NCI-H69 (cell line): ENCODE measurements at places on chromosomes 16 and 17.

DNA sequence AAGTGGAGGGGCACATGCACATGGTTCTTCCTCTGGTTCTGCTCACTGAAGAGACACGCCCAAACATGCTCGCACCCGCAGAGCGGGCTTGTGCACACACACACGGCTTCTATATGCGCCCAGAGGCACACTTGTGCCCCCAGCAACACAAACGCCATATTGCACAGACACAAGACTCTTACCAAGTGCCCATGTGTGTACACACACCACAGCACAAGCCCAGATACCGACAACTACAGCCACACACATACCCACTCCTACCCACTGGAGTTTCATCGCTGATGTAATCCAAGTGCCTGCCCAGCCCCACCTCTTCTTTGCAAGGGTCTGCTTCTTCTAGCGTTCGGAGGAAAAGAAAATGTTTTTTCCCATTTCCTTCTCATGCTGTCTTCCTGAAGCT is 6.5 kb upstream of the PRR29 start:
- DNase-seq: no peak

GRCh38 chr16:85618521-85618920 is 5.4 kb downstream of the GSE1 start:
- no peak for DNase-seq

GRCh38 chr16:86515413-86515776 is 5.1 kb downstream of the FOXF1 start:
- no peak for DNase-seq

DNA sequence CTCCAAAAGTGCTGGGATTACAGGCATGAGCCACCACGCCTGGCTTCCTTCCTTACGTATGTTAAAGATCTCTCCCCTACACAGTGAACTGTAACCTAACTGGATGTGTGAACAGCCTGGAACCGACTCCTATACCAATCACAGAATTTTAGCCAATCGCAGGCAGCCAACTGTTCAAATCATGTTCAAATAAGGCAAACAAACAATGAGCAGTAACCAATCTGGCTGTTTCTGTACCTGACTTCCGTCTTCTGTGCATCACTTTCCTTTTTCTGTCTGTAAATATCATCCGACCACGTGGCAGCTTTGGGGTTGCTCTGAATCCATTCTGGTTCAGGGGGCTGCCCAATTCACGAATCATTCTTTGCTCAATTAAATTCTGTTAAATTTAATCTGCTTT is 27.5 kb downstream of the TEKT5 start:
- DNase-seq: no peak

- DNase-seq: no peak
Observed at GRCh38 chr17:63335831-63336230, 110.3 kb downstream of the CYB561 start.

DNA sequence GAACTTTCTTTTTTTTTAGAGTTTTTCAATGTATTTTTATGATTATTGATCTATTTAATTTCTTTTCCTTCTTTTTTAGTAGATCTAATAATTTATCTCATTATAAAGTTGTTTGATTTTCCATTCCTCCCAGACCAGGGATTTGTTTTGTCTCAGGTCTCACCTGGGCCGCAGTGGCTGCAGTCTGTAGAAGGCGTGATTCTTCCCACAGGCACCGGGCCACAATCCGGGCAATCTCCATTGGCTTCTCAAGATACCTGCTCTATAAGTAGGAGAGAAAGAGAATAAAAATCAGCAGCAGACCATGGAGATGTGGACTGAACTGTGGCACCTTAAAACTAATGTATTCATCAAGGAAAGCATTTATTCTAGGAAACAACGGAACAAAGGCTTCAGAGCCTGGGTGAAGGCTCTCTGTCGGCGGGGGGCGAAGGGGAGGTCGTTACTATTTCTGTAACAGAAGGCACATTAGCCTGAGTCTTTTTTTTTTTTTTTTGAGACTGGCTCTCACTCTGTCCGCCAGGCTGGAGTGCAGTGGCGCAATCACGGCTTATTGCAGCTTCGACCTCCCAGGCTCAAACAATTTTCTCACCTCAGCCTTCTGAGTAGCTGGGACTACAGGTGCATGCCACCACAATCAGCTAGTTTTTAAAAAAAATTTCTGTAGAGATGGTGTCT is 42.7 kb downstream of the STAT3 start:
- DNase-seq: no peak

DNA sequence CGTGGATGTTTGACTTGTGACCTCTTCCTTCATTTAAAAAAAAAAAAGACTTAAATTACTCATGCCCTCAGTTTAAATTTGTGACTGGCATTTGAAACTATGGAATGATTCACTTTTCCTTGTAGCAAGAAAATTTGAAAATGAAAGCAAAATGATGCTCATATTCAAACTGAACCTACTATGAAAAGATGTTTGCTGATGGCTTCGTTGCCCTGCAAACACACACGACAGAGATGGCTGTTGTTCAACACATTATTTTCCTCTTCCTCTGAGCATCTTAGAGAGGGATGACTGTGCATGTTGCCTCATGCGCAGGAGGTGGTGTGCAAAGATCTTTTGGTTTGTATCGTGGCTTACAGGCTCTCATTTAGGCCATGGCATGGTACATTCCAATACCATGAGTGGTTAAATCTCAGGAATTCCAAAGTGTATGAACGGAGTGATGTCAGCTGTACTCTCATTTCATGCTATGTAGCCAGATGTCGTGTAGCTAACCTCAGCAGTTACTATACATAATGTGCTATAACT is 164.5 kb downstream of the PRKCA start:
- no peak for DNase-seq

- no peak for DNase-seq
Observed at GRCh38 chr16:3835089-3835602, 45.4 kb downstream of the CREBBP start.

GRCh38 chr17:48178317-48178716 is 70.8 kb downstream of the SNX11 start:
- DNase-seq: peak; percentile 40

DNA sequence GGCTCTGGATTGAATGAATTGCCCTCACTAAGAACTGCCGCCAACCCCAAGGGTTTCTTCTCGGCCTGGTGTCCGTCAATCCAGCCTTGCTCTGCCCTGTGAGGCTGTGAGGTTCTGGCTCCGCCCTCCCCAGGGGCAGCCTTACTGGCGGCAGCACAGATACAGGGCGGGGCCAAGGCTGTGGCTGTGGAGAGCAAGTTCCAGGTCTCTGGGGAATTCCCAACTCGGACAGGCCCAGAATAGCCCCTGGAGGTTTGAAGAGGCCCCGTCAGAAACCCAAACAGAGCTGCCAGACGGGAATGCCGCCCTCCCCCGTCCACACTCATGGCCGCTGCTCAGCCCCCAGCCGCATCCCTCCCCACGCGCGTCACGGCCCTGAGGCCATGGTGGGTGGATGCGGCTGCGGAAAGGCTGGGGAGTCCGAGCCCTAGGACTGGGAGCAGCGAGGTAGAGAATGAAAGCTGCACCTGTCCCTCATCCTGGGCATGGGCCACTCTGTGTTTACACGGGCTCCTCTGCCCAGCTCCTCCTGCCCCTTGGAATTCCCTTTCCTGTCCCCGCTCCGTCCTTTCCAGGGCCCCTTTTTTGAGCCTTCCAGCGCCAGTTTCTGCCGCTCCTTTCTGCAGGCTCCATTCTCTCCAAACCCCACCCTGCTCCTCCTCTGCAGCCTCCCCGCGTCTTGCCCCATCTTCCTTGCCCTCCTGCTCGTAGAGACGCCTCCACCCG is 660 bp upstream of the PRRT2 start:
- DNase-seq: peak; percentile 98

DNA sequence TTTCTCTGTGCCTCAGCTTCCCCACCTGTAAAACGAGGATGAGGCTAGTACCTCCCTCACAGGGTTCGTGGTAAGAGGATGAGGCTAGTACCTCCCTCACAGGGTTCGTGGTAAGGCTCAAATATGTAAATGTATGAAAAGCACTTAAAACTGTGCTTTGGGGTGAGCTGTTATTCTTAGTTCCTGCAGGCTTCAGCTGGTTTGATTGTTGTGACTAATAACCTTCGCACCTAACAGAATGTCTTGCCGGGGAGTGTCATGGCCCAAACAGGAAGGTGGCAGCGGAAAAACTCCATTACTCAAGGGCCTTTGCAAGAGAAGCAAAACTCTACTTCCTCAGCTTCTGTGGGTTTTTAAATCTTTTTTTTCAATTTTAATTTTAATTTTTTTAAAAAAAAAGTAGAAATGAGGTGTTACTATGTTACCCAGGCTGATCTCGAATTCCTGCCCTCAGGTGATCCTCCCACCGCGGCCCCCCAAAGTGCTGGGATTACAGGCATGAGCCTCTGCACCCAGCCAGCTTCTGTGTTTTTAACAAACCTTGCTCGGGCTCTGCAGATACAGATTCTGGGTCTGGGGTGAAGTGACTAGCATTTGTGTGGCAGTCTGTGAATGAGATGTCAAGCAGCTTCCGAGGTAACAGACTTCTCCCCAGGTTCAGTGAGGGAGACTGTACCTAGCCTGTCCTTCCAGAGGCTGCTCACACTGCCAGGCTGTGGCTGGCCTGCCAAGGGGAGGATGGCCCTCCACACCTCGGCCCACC is 103.0 kb downstream of the RAB11FIP4 start:
- no peak for DNase-seq

DNA sequence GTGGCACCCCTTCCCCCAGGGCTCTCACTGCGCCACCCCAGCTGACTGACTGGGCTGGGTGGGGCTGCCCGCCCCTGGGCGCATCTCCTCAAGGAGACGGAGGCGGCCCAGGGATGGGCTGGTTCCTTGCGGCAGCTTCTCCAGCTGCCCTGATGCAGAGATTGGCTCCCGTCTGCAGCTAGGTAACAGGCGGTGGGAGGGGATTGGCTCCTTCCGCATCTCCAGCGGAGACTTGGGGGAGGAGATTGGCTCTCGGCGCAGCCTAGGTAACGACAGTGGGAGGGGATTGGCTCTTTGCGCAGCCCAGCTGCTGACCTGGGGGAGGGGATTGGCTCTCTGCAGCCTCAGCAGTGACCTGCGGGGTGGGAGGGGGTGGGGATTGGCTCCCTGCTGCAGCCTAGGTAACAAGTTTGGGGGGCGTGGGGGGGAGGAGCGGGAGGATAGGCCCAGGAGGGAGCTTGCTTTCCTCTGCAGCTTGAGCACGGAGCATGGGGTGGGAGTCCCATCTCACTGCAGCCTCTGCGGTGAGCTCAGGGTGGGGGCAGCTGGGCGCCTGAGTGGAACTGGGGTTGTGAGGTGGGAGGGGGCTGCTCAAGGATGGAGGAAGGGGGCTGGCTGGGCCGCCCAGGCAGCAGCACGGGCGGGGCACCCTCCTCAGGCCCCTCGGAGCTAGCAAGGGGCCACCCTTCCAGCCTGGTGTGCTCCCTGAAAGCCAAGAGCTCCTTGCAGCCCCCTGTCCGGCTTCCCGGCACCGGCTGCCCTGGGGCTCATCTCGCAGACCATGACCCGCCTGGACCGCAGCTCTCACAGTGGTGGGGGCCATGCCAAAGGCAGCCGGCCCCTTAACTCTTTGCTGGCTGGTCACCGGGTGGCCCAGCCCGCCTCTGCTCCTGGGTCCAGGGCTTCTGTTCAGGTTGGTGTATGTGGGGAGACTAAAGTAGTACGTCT is 6.4 kb downstream of the NFE2L1 start:
- peak; percentile 99 for DNase-seq

DNA sequence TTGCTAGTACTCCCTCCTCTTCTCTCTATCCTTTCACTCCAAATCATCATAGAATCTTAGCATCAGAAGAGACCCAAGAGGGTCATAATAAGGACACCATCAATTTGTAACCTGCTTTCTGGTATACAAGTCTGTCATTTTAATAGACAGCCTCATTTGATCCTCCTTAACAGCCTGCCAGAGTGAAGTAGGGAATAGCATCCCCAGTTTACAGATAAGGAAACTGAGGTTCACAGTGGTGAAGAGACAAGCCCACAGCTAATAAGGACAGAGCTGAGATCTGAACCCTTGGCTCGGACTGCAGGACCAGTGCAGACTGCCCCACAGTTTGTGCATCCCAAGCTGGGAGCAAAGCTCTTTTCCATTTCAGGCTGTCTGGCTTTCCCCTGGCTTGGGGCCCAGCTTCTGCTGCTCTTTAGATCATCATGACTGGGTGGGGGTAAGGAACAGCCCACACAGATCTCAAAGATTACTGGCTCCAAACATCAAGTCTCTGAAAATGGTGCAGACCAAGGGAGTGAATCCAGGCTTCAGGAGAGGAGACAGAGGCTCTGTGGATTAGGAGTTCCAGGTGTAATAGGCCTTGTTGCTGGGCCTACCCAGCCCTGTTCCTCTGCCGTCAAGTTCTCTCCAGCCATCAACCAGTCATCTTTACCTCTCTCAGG is 10.3 kb upstream of the IGFBP4 start:
- no peak for DNase-seq

- no peak for DNase-seq
Observed at GRCh38 chr17:78719630-78720298, 62.3 kb downstream of the CYTH1 start.

DNA sequence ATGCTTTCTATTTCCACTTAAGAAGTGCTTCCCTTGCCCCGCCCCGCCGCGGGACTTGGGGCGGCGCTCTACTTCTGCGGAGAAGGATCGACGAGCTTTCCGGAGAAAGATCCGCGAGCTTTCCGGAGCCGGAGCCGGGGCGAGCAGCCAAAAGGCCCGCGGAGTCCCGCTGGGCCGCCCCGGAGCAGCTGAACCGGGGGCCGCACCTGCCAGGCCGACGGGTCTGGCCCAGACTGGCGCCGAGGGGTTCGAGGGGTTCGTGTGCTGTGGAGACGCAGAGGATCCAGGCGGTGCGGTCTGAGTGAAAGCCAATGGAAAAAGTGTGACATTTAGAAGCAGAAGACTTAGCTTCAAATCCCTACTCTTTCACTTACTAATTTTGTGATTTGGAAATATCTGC is 50.8 kb downstream of the TBC1D26 start:
- DNase-seq: no peak

GRCh38 chr17:80274331-80274730 is 13.7 kb downstream of the RNF213 start:
- no peak for DNase-seq

DNA sequence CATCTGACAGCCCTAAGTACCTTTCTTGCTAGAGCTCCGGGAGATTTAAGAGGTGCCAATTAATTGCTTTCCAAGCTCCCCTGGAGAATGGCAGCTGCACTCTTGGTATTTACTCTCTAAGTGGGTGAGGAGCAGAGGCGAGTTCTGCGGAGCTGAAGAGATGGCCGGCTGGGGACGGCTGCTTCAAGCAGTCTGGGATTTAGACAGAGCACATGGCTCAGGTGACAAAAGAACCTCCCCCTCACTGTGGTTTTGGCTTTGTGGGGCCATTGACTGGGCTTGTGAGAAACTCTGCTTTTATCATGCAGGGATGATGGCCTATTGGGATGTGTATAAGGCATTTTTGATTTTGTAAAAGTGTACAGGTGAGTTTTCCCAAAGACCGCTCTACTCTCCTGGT is 239.3 kb upstream of the EEF2KMT start:
- DNase-seq: no peak

GRCh38 chr16:55490301-55490700 is 11.3 kb downstream of the MMP2 start:
- no peak for DNase-seq

- DNase-seq: no peak
Observed at GRCh38 chr17:6787081-6787693, 11.2 kb downstream of the FBXO39 start.

GRCh38 chr16:74871608-74872007 is 97.0 kb upstream of the FA2H start:
- no peak for DNase-seq

GRCh38 chr16:76280421-76281215 is 3.4 kb downstream of the CNTNAP4 start:
- DNase-seq: no peak

GRCh38 chr17:42025936-42026335 is 6.0 kb downstream of the NKIRAS2 start:
- no peak for DNase-seq

- no peak for DNase-seq
Observed at GRCh38 chr17:28873839-28874238, 19.0 kb downstream of the ERAL1 start.

- DNase-seq: no peak
Observed at GRCh38 chr16:3695610-3696369, 21.5 kb downstream of the TRAP1 start.

GRCh38 chr16:9225527-9226316 is 134.3 kb downstream of the HAPSTR1 start:
- peak; percentile 39 for DNase-seq
